ENCODE measurements at places on chromosomes 6 and 20. TPM values are rescaled to one million over a fixed set of nuclear protein-coding genes. Genes with fewer than 3 reads are reported as not detected.

CPNE5 gene
- 0.10 TPM for total RNA-seq

BEND6 gene
- total RNA-seq, result 1.2 TPM

TFEB gene
- total RNA-seq, result 11.9 TPM

RAET1G gene
- 7.9 TPM for total RNA-seq

COL11A2 gene
- 0.51 TPM for total RNA-seq

SMLR1 gene
- total RNA-seq, result not detected

MAP7 gene
- 25.7 TPM for total RNA-seq

BEND3 gene
- total RNA-seq, result 4.1 TPM

SLC2A10 gene
- total RNA-seq, result not detected

MATN4 gene
- total RNA-seq, result 0.07 TPM

SLC22A7 gene
- not detected for total RNA-seq

AGER gene
- total RNA-seq, result 1.4 TPM

IGF2R gene
- 33.6 TPM for total RNA-seq

Measured in A549 treated with dexamethasone at 1 μM for 4 hours (cell line).